ENCODE measurements at places on chromosomes 3 and 15.

DNA sequence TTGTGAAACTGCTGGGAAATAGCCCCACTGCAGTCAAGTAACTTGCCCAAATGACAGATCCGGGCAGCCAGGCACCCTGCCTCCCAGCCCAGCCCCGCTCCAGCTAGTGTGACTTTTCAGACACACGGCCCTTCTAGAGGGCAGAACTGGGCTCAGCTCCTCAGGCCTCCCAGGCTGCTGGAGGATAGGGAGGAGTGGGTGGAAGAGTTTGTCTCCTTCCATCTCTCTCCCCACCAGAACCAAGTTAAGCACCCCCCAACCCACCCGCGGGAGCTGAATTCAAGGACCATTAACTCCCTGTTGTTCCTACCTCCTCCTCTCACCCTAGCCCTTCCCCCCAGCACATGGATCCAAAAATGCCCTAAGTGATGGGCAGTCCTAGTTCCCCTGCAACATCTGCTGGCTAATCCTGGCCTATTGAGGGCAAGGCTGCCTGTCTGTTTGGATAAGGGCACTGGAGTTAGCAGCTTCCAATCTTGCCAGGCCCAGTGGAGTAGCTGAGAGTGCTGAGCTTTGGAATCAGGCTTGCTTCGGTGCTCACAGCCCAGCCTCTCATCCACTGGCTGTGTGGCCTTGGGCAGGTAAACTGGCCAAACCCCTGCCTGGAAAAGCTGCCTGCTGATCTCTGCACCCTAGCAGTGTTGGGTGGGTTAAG lies 3.1 kb downstream of the CCDC33 start:
- no peak for DNase-seq

- no peak for DNase-seq
These were observed 315.6 kb downstream of the SOX2 start for GRCh38 chr3:182027366-182027765.

- no peak for DNase-seq
These were observed 199.3 kb downstream of the GAP43 start for GRCh38 chr3:115822579-115822978.

- no peak for DNase-seq
These were observed 95.3 kb upstream of the SOX2 start for GRCh38 chr3:181616088-181617070.

- DNase-seq = peak; percentile 43
These were observed 74.7 kb downstream of the MAGI1 start for GRCh38 chr3:65963787-65964677.

DNA sequence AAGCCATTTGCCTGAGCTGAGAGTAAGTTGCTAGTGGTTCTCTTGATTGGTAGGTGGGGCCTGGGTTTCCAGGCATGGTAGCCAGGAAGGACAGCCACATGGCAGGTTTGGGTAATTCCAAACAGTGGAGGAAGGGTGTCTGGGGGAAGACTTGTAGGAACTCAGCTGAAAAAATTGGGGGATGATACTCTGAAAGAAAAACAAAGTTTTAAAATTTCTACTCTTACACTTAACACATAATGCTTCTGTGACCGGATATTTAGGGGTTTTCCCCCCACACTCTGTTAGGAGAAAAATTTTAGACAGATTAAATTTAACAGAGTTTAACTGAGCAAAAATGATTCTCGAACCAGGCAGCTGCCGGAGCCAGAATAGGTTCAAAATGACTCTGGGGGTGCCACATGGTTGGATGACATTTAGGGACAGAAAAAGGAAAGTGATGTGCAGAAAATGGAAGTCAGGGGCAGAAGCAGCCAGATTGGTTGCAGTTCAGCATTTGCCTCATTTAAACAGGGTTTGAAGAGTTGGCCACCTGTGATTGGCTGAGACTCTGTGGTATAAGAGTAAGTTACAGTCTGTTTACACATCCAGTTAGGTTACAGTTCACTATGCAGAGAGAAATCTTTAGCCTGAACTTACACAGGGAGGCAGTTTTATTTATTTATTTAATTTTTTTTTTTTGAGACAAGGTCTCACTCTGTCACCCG lies 8.1 kb downstream of the B2M start:
- peak; percentile 55 for DNase-seq

- no peak for DNase-seq
These were observed 52.2 kb downstream of the LARS2 start for GRCh38 chr3:45440562-45440961.

GRCh38 chr15:74131628-74132413 lies 1.4 kb downstream of the ISLR2 start:
- DNase-seq = no peak

GRCh38 chr3:32502946-32503286 lies 264 bp upstream of the CMTM6 start:
- DNase-seq = no peak

DNA sequence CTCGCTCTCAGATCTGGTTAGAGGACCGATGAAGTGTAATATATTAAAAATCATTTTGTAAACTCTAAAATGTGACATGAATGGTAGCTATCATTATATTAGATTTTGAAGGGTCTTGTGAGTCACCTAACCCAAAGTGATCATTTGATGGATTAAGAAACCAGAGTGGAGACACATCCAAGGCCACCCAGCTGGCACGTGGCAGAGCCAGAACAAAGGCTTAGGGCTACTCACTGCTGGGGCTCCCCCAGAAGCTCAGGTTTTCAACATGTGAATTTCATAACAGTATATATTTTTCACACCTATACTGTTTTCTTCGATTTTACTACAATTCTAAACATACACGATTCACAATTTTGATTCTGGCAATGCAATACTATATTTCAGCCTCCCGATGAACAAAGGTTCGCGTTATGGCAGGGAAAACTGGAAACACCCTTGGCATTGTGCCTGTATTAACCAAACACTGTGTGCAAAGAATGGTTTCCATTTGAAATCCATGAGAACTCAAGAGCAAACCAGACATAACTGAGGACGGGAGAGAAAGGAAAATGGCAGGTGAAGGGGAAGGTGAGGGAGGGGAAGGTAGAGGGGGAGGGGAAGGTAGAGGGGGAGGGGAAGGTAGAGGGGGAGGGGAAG lies 88.9 kb downstream of the ADAMTS17 start:
- no peak for DNase-seq

DNA sequence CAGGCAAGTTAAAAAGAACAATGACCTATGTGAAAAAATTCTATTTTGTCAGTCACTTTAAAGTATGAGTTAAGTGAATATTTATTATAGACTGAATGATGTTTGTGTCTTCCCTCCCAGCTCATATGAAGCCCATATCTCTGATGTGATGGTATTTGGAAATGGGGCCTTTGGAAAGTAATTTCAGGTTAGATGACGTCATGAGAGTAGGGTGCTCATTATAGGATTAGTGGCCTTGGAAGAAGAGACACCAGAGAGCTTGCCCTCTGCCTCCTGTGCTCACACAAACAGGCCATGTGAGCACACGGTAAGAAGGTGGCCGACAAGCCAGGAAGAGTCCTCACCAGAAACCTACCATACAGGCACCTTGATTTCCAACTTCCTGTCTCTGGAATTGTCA lies 138.8 kb upstream of the TNIK start:
- DNase-seq = no peak

GRCh38 chr3:32203854-32204253 lies 34.6 kb upstream of the CMTM8 start:
- no peak for DNase-seq

DNA sequence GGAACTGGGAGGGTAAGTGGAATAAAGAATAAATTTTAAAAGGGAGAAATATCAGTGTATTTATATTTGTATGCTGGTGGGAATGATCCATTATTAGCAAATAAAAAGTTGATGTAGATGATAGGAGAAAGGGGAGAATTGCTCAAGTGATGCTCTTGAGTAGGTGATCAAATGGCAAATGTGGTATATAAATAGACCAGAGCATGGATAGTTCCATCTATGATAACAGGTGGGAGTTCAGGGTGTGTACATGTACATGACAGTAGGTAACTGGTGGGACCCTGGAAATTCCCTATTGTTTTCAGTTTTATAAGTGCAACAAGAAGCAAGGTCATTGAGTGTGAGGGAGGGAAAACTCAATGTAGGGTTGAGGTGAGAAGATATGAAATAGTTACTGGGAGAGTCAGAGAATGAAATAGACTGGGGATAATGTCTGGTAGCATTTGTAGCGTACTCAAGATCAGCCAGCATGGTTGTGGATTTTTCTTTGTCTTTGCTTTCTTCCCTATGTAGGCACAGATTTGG lies 31.3 kb upstream of the EBLN2 start:
- no peak for DNase-seq

GRCh38 chr3:21484057-21484827 lies 266.8 kb downstream of the ZNF385D start:
- DNase-seq = no peak

DNA sequence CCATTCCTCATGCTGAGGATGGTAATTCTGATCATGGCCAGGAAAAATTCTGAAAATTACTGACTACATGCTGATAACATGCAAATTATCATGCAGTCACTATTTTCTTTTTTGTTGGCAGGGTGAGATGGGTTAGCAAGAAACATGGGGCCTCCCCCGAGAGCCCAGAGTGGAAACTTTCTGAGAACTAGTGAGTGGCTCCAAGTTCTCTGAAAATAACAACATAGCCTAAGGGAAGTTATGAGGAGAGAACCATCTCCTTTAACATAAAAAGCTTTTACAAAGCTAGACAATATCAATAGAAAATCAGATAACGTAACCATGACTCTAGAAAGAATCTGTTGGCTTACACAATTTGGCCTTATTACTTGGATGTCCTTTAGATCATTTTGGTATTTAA lies 254.2 kb downstream of the PLOD2 start:
- DNase-seq = no peak

- DNase-seq = no peak
These were observed 72.0 kb upstream of the TTBK2 start for GRCh38 chr15:42992626-42993025.

GRCh38 chr15:76973362-76973743 lies 21.6 kb upstream of the PSTPIP1 start:
- DNase-seq = peak; percentile 59

GRCh38 chr15:80251428-80252120 lies 439 bp downstream of the CTXND1 start:
- DNase-seq = no peak

DNA sequence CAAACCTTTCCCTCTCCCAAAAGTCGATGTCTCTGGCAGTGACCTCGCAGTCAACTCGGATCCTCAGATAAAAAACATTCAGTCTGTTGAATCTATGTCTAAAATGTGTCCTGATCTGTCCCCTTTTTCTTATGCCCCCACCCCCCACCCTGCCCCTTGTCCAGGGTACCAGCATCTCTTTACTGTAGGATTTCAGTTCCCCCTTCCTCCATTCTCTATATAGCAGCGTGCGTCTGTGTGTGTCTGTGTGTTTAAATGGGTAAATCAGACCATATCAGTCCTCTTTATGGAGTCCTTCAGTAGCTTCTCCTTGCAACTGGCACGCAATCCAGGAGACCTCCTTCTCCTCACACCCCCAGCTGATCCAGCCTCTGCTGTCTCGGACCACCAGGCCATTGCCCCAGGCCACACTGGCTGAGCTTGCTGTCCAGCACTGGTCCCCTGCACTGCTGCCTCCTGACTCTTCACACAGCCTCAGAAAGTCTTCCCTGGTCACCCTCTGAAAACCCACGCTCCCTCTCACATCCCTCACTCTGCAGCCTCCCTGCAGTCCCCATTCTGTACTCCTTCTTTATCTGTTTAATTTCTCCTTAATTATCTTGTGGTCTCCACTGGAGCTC lies 1.5 kb downstream of the LRRK1 start:
- DNase-seq = no peak

DNA sequence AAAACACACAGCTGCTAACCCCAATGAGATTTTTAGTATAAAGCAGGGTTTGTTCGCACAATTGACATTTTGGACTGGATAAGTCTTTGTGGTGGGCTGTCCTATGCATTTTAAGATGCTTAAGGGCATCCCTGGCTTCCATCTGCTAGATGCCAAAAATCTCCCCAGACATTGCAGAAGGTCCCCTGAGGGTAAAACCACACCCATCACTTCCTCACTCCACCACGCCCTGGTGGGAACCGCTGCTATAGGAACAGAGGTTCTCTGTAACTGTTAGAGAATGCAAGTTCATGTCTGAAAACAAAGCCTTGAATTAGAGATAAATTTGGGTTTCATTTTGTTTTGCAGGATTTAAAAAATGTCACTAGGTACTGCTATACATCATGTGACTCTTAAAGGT lies 67.7 kb downstream of the ARHGEF26 start:
- no peak for DNase-seq

- no peak for DNase-seq
These were observed 27.9 kb upstream of the PSTPIP1 start for GRCh38 chr15:76967067-76967466.

DNA sequence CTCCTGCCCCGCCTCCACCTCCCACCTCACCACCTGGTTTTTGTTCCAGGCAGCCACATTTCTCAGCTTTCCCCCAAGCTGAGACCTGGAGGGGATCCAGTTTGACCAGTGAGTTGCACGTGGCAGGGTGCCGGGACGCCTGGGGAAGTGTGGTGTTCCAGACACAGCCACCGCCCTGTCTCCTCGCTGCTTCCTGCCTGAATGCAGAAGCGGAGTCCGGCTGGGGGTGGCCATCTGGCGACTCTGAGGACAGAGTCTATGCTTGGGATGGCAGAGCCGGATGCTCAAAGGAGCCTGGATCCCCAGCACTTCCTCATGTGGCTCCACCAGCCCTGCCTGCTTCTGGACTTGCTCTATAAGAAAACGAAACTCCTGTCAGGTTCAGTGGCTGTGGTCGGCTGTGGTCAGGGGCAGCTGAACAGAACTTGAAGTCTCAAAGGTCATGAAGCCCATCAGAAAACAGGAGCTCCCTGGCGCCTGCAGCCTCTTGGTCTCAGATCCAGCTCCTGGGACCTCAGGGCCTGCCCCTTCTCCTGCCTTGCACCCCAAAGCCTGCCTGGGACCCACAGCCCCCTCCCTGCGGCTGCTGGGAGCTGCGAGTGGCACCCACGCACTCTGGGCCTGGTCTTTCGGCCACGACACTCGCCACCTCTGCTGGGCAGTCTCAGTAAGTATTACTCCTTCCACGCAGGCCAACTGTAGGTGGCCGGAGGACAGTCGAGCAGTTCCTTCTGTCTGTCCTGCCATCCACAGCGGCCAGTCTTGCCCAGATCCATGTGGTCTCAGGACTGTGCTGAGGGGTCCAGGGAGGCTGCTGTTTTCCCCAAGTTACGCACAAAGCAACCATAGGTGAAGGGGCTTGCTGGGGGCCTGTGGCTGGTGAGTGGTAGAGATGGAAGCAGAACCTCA lies 112.8 kb upstream of the MEF2A start:
- DNase-seq = no peak

- no peak for DNase-seq
These were observed 133.3 kb upstream of the MEF2A start for GRCh38 chr15:99432271-99433025.

DNA sequence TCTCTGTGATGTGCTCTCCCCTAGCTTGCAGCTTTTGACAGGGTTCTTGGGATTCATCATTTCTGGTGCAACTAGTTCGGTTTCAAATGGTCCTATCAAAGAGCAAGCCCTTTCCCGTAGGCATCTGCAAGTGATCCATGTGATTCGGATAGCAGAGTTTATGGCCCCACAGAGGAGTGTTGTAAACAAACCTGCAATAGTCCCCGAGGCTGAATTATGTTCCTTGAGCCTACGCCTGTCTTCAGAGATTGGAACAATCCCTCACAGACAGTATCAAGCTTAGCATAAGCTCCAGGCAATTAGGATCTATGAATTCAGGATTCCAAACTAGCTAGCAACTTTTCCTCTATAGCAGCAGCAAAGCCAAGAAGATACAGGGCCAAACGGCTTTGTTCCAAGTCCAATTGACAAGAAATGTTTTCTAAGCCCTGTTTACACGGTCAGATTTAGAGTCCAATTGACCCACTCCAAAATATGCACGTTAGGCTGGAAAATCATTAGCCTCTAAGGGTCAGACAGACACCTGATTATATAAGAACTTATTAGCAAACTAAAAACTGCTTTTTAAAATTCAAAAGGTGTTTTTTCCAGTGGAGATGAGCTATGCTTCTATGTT lies 24.8 kb downstream of the LNP1 start:
- DNase-seq = no peak

GRCh38 chr3:18423401-18424212 lies 1.5 kb downstream of the SATB1 start:
- no peak for DNase-seq

Data from stimulated activated CD4-positive, alpha-beta T cell treated with anti-CD3 and anti-CD28 coated beads, Interleukin-12 subunit alpha, Interleukin-12 subunit beta, amount 100 ng/mL, for 24 hours (primary cell).